Stimulated activated CD4-positive, alpha-beta T cell treated with anti-CD3 and anti-CD28 coated beads, Interleukin-1b, Interleukin-23, amount 100 ng/mL, for 24 hours (primary cell): ENCODE measurements at places on chromosomes 12 and 14.

DNA sequence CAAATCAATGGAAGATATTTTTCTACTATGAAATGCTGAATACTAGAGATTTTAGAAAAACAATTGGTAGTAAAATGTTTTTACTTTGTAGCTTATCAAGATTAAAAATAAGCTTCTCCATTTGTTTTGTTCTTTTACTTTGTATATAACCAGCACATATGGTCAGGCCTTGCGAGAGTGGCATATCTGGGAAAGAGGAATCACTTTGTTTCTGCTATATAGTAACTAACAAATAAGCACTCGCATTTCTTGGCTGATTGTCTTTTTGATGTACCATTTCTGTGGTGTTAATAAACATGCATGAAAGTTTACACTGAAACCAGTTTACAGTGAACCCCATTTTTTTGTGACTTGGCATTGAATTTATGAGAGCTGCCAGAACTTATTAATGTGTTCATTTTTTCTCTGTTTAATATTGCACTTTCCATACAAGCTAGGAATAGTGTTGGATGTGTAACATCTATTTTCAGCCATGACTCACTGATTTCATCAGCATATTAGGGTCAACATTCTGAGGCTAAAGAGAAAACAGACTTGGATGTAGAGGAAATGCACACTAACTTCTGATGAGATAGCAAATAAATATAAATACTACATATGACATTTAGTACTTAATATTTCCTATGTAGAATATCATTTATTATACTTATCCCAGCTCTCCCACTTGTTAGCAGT lies 635.5 kb downstream of the KCNH5 start:
- DNase-seq, result no peak

GRCh38 chr12:99709116-99709515 lies 61.6 kb downstream of the GARIN6 start:
- DNase-seq, result no peak

DNA sequence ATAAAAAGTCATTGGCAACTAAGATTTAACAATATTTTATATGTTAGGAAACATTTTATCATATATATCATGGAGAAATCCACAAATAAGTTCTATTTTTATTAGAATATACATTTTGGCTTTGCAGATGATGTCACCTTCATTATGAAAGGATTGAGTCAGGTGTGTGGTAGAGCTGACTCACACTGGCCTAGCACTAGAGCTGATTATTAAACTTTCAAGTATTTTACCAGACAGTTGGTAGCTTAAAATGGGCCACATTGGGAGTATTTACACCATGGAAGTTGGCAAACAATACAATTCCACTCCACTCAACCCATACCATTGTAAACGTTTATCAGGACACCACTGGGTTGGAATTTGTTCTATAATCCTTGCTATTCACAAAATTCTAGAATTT lies 1036.6 kb downstream of the TRHDE start:
- no peak for DNase-seq

- no peak for DNase-seq
Observed at GRCh38 chr14:94638339-94638738, 26.1 kb downstream of the SERPINA3 start.

DNA sequence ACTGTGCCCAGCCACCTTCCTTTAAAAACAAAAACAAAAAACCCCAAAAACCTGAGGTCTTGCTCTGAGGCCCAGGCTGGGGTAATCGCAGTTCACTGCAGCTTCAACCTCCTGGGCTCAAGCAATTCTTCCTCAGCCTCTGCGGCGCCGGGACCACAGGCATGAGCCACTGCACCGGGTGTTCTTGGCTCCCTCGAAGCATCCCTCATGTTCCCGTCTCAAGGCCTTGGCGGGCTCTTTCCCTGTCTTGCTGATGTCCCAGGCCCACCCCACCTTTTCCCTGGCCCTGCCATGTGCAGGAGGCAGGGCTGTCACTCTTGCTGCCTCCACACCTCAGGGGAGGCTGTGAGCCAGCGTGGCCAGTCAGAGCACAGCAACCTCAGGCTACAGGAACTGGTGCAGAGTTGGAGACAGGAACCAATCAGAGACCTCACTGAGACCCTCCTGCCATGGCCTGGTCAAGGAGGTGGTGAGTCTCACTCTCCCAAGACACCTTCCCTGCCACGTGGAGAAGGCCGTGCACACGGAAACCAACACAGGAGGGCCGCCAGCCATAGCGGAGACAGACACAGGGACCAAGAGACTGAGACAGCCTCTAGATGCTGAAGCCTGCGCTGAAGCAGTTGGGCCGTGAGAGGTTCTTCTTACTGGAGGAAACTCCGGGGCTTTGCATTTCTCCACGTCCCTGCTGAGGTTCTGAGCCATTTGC lies 6.0 kb upstream of the AMN start:
- no peak for DNase-seq
